ENCODE measurements at places on chromosomes 1 and 21. TPM values are rescaled to one million over a fixed set of nuclear protein-coding genes. Genes with fewer than 3 reads are reported as not detected.

DNA sequence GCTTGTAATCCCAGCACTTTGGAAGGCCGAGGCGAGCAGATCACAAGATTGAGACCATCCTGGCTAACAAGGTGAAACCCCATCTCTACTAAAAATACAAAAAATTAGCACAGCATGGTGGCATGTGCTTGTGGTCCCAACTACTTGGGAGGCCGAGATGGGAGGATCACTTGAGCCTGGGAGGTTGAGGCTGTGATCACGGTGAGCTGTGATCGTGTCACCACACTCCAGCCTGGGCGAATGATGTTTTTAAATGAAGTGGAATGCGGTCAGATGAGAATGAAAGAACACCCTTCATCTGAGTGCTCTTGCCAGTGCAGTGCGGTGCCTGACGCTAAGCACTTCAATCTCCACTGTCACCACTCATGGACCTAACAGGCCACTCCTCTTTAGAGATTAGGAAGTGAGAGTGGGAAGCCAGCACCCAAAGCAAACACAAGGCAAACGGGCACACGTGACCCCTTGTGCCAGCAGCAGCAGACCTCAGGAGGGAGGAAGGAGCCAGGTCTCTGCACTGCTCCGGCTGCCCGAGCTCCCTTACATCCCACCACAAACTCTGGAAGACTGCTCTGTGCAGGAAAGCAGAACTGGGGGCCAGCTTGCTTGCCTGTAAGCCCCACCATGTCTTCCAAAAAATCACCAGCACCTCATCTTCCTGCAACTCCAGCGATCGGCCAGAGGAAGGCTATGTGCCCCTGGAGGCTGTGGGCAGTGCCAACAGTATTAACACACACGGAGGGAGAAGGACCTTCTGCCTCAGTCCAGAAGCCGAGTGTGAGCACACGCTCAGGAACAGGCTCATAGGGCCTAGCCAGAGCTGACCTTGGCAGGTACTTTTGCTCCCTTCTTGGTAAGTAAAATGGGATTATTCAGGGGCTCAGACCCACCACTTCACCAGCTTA, 9.7 kb downstream of the CTNNBIP1 start:
- DNase-seq: no peak

DNA sequence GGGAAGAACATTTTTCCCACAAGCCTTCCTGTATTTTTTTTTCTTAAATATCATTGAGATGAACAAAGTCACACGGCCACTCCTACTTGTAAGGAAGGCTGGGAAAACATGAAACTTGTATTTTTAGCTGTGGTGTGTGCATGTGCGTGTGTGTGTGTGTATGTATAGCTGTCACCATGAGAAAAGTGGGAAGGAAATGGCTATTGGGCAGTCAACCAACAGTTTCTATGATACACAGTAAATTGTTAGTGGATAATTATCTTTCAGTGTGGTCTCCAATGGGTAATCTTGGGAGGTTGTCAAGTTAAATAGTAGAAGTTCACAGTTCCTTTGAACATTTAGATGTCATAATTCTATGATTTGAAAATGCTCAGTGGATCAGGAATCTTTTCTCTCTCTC, 132.7 kb upstream of the USP24 start:
- no peak for DNase-seq

- no peak for DNase-seq
Measured at GRCh38 chr21:31194510-31195293, 149.4 kb downstream of the TIAM1 start.

- DNase-seq: no peak
Measured at GRCh38 chr1:110857964-110858948, 14.7 kb upstream of the CD53 start.

- no peak for DNase-seq
Measured at GRCh38 chr1:181094416-181095212, 6.1 kb downstream of the IER5 start.

- no peak for DNase-seq
Measured at GRCh38 chr1:9180111-9180819, 51.4 kb upstream of the GPR157 start.

DNA sequence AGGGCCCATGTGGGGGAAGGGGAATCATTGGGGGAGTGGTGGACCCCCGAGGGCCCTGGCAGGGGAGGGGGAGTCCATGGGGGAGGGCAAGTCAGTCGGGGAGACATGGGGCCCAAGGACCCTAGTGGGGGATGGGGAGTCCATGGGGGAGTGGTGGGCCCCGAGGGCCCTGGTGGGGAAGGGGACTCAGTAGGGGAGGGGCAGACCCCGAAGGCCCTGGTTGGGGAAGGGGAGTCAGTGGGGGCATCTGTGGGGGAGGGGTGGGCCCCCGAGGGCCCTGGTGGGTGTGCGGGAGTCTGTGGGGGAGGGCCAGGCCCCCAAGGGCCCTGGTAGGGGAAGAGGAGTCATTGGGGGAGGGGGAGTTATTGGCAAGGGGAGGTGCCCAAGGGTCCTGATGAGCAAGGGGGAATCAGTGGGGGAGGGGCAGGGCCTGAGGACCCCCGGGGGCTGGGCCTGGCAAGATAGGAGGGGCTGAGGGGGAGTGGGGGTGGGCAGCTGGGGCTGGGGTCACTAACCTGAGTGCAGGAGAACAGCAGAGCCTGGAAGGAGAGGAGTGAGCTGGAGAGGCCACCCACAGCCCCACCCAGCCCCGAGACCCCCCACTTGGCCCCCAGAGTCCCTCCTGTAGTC, 2.1 kb downstream of the MXRA8 start:
- DNase-seq: no peak

HSPG2 gene
- 4.7 TPM for total RNA-seq

CD84 gene
- total RNA-seq: 28.8 TPM

ADORA3 gene
- total RNA-seq: not detected

SYDE2 gene
- total RNA-seq: not detected

KRTAP11-1 gene
- total RNA-seq: not detected

CENPS gene
- 18.4 TPM for total RNA-seq
